ENCODE measurements at places on chromosomes 5 and 9.

DNA sequence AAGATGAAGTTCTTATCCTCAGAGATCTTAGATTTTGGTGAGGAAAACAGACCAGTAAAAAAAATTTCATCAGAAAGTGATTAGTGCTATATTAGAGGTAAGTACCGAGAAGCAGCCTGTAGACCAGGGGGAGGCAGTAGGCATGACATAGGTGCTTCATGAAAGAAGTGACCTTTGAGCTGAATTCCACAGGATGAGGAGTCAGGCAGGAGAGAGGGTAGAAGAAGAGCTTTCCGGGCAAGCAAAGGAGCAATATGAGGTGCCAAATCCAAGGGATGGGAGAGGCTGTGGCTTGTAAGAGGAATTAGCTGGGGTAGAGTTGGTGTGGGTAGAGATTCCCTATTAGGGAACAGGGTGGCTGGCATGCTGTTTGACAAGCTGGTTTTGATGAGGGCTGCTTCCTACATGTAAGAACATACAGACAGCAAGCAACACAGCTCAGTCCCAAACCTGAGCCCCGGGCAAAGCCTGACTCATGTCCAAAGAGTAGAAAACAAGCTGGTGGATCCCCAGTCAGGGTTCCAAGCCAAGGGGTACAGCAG, 48.4 kb upstream of the PWWP2A start:
- no peak for DNase-seq

GRCh38 chr5:56763711-56764466, 51.5 kb upstream of the MAP3K1 start:
- DNase-seq = no peak

DNA sequence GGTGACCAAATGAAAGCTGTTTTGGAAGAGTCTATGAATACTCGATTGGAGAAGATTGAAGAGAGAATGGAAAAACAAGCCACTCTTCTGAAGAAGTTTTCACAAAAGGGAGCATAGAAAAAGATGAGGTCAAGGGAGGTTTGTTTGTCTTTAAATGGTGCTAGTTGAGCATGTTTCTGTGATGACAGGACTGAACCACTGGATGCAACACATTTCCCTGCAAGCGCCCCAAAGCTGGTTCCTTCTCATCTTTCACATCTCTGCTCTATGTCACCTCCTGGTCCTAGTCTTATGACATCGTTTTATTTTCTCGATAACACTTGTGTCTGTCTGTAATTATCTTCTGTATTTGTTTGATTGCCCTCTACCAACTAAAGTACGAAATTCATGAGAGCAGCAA, 3.8 kb upstream of the CCDC192 start:
- no peak for DNase-seq

DNA sequence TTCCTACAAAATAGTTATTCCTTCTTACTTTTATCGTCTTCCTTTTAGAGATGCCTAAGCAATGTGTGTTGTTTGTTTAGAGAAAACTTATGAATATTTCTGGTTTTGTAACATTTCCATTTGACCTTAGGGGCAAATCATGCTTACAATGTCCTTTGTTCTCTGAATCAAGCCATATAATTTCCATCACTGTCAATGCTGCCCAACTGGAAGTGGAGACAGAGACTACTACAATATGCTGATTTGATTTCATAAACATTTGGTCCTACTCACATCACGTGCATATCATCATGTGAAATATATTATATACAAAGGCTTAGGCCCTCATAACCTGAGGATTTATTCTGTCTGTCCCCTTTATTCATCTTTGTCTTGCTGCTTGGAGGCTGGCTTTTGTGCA, 183.2 kb upstream of the CD180 start:
- DNase-seq = no peak

GRCh38 chr5:41232797-41233196, 19.5 kb upstream of the C6 start:
- no peak for DNase-seq

GRCh38 chr5:82275216-82275664, 2.9 kb downstream of the RPS23 start:
- DNase-seq = no peak

- no peak for DNase-seq
Observed at GRCh38 chr5:78221964-78222451, 72.5 kb downstream of the AP3B1 start.

All from stimulated activated CD4-positive, alpha-beta T cell treated with anti-CD3 and anti-CD28 coated beads, Interleukin-1b, Interleukin-23, amount 100 ng/mL, for 1 hour (primary cell).